ENCODE measurements at places on chromosomes 12 and 14.

DNA sequence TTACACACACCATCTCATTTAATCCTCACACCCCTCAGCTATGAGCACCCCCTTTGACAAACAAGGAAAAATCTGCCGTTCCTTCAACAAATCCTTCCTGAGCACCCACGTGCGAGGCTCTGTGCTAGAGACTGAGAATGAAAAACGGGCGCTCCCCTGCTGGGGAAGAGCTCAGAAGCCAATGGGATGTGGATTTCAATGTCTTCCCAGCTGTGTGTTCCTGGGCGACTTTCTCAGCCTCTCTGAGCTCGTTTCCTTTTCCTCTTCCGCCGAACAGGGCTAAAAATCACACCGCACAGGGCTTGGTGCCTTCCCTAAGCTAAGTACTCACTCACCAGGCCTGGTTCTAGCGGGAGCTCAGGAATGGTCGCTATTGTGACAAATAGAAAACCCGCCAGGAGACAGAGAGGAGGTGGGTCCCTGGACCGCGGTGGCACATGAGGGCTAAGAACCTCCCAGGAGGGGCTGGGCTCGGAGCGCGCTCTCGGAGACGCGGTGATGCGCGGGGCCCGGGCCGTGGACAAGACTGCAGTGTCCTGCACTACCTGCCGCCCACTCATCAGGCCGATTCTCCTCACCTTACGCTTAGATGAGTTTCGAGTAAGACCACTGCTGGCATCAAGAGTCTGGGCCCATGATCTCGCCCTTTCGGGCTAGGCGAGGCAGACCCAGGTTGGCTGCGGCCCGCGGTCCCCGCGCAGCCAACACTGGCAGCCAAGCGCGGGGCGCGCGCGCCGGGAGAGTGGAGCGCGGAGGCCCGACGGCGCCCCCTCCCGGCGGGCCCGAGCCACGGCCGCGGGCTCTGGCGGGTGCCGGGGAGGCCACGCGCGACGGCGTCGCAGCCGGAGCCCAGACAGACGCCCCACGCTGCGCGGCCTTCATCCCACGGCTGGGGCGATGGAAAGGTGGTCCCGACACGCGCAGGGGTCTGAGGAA lies 17.0 kb downstream of the ZDHHC22 start:
- H3K4me3 ChIP-seq, result peak overlapping the region; percentile 87
- peaks cover 5% of the 10 kb centered on the region for H3K27me3 ChIP-seq
- H3K27ac ChIP-seq, result peak overlapping the region; percentile 93
- H3K36me3 ChIP-seq, result no peaks in the 10 kb centered on the region

DNA sequence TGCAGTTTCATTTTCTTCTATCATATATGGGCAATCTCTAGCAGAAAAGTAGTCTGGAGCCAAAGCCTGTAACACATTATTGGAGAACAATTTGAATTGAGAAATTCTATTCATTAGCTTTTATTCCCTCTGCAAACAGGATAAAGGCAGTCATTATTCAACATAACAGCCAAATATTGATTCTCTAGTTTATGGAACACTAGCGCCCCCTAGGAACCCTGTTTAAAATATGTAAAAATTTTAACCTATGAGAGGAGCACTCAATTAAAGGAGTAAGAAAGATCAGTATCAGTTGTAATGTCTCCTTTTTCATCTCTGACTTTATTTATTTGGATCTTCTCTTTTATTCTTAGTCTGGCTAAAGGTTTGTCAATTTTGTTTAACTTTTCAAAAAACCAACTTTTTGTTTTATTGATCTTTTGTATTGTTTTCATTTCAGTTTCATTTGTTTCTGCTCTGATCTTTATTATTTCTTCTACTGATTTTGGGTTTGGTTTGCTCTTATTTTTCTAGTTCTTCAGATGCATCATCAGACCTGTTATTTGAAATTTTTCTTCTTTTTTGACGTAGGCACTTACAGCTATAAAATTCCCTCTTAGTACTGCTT lies 4.8 kb upstream of the LMNTD1 start:
- H3K27me3 ChIP-seq, result peaks cover 4% of the 10 kb centered on the region
- H3K4me3 ChIP-seq, result no peak overlapping the region
- H3K4me1 ChIP-seq, result no peaks in the 10 kb centered on the region
- no peaks in the 10 kb centered on the region for H3K36me3 ChIP-seq
- DNase-seq, result no peak

GRCh38 chr14:65432361-65432948 lies 19.9 kb downstream of the FUT8 start:
- H3K4me3 ChIP-seq, result no peak overlapping the region
- H3K27me3 ChIP-seq, result no peaks in the 10 kb centered on the region
- peaks cover 27% of the 10 kb centered on the region for H3K36me3 ChIP-seq
- peaks cover 38% of the 10 kb centered on the region for H3K4me1 ChIP-seq

DNA sequence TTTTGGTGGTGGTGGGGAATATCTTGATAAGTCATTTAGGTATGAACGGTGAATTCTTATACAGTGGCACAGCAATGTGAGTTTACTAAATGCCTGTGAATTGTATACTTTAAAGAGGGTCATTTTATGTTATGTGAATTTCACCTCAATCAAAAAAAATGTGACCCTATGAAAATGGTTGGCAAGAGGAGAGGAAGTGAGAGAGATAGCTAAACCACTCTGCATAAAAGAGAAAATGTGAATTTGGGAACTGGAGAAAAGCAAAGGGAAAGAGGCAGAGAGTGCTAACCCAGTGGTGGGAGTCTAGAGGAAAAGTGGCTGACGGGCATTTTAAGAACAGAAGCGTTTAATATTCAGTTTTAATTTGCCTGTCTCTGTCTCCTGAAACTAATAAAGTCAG lies 93.8 kb downstream of the SLC38A6 start:
- H3K4me1 ChIP-seq, result peaks cover 12% of the 10 kb centered on the region
- H3K4me3 ChIP-seq, result no peak overlapping the region
- no peak overlapping the region for H3K27ac ChIP-seq
- H3K36me3 ChIP-seq, result peaks cover 9% of the 10 kb centered on the region
- H3K27me3 ChIP-seq, result no peaks in the 10 kb centered on the region
- no peak for DNase-seq

GRCh38 chr14:96914571-96915128 lies 117.5 kb downstream of the VRK1 start:
- no peak overlapping the region for H3K4me3 ChIP-seq
- H3K27me3 ChIP-seq, result no peaks in the 10 kb centered on the region
- peaks cover 11% of the 10 kb centered on the region for H3K36me3 ChIP-seq
- H3K27ac ChIP-seq, result no peak overlapping the region

- peaks cover 1% of the 10 kb centered on the region for H3K27me3 ChIP-seq
- no peak for DNase-seq
- H3K4me1 ChIP-seq, result no peaks in the 10 kb centered on the region
- no peak overlapping the region for H3K27ac ChIP-seq
- H3K4me3 ChIP-seq, result no peak overlapping the region
- H3K36me3 ChIP-seq, result no peaks in the 10 kb centered on the region
Measured at GRCh38 chr14:51529736-51530135, 122.0 kb upstream of the FRMD6 start.

DNA sequence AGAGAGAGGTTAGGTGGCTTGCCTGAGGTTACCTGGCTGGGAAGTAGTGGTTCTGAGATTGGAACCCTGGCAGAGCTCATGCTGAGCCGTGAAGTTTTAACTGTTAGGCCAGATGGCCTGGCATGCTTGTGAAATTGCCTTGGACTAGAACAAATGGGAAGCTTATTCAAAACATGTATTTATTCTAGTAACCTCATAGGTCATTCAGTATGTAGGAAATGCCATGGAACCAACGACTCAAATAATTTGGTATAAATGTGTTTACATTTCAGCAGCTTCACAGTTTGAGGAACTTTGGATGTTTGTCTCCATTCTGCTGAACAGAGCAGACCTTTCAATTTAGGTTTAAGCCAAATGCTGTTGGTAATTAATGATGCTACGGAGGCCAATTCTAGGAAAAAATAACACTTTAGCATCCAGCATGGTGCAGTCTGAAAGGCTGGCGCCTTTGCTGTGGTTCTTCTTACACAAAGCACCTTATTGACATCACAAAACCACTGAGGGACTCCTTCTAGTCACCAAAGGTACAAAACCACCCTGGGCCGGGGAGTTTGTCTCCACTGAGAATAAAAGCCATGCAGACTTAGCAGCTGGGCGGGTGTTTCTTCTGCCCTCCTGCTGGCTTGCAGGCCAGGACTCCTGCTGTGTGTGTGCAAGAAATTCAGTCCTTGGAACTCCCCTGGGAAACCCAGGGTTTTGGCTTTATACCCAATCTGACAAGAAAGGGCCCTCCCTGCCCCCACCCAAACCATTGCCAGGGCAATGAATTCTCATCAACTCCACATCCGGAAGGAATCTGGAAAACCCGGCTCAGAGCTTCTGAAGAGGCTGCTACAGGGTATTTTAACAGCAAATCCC lies 64.2 kb downstream of the ELK3 start:
- no peaks in the 10 kb centered on the region for H3K27me3 ChIP-seq
- H3K4me3 ChIP-seq, result no peak overlapping the region
- peaks cover 14% of the 10 kb centered on the region for H3K4me1 ChIP-seq

- H3K27ac ChIP-seq, result no peak overlapping the region
- no peak for DNase-seq
- H3K27me3 ChIP-seq, result no peaks in the 10 kb centered on the region
- H3K4me3 ChIP-seq, result no peak overlapping the region
- peaks cover 2% of the 10 kb centered on the region for H3K36me3 ChIP-seq
Measured at GRCh38 chr14:74490486-74490885, 2.6 kb downstream of the NPC2 start.

GRCh38 chr14:93121030-93121834 lies 5.5 kb upstream of the ITPK1 start:
- no peaks in the 10 kb centered on the region for H3K27me3 ChIP-seq
- no peaks in the 10 kb centered on the region for H3K4me1 ChIP-seq
- no peaks in the 10 kb centered on the region for H3K36me3 ChIP-seq
- no peak overlapping the region for H3K27ac ChIP-seq
- DNase-seq, result no peak

DNA sequence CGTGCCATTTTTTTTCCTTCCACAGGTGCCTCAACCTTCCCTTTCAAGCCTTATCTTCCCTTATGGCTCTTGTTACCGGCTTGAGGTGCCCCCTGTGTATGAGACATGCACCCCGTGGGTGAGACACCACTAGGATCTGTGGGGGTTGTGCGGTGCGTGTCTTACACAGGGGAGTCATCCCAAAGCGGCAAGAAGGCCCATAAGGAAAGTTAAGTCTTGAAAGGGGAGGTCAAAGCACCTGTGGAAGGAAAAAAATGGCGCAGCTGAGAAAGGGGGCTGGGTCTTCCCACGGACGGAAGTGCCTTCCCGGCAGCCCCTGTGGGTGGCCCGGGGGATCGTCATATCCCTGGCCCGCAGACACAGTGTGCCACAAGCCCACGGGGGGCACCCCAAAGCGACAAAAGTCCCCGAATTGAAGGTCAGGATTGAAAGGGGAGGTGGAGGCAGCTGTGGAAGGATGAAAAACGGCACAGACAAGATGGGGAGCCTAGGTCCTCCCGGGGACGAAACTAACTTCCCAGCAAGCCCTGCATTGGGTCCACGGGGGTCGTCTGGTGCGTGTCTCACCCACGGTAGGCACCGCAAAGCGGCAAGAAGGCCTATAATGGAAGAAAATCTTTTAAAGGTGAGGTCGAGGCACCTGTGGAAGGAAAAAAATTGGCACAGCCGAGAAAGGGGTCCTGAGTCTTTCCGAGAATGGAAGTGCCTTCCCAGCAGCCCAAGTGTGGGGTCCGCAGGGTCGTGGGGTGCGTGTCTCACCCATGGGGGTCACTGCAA lies 273.3 kb downstream of the ALG10 start:
- no peak overlapping the region for H3K27ac ChIP-seq
- DNase-seq, result no peak
- H3K36me3 ChIP-seq, result no peaks in the 10 kb centered on the region
- H3K4me1 ChIP-seq, result no peaks in the 10 kb centered on the region
- H3K4me3 ChIP-seq, result no peak overlapping the region

DNA sequence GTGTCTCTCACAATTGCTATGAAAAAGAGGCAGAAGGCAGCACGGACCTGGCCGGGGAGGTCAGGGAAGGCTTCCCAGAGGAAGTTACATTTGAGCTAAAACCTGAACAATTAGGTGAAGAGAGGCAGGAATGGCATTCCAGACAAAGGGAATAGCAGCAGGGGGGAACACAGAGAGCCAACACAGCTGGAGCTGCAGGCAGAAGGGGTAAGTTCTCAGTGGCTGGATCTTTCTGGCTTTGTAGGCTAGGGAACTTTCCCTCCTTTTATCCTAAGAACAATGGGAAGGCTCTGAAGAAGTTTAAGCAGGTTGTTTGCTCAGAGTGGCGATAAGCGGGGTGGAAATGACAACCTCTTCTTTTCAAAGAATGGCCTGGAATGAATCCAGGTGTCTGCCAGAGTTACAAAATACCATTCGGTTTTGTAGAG lies 100.0 kb downstream of the PRIMA1 start:
- H3K27ac ChIP-seq, result no peak overlapping the region
- DNase-seq, result no peak
- peaks cover 10% of the 10 kb centered on the region for H3K27me3 ChIP-seq

- H3K4me1 ChIP-seq, result no peaks in the 10 kb centered on the region
- no peaks in the 10 kb centered on the region for H3K36me3 ChIP-seq
- no peak overlapping the region for H3K4me3 ChIP-seq
- DNase-seq, result no peak
- H3K27me3 ChIP-seq, result peaks cover 1% of the 10 kb centered on the region
Measured at GRCh38 chr12:44942714-44943113, 66.6 kb upstream of the NELL2 start.

- no peak overlapping the region for H3K4me3 ChIP-seq
- no peaks in the 10 kb centered on the region for H3K27me3 ChIP-seq
- H3K36me3 ChIP-seq, result peaks cover 7% of the 10 kb centered on the region
- H3K4me1 ChIP-seq, result peaks cover 12% of the 10 kb centered on the region
- no peak for DNase-seq
Measured at GRCh38 chr14:90985601-90986242, 74.7 kb downstream of the RPS6KA5 start.

DNA sequence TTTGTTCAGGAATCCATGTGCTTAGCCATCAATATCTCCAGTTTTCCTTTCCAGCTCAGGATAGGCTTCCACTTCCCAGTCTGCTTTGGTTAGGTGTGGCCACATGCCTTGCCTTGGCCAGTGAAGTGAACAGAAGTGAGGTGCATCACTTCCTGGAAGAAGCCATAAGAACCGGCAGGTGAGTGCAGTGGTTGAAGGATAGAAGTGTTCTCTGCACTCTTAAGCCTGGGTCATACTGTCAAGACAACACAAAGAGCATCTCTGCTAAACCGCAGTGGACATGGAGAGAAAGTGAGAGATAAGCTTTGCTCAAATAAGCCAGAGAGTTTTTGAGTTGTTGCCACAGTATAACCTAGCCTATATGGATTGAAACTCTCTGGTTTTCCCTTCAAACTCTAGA lies 11.4 kb downstream of the GNG2 start:
- no peak for DNase-seq
- peaks cover 9% of the 10 kb centered on the region for H3K36me3 ChIP-seq
- peaks cover 29% of the 10 kb centered on the region for H3K4me1 ChIP-seq
- peak overlapping the region; percentile 88 for H3K27ac ChIP-seq
- H3K4me3 ChIP-seq, result peak overlapping the region; percentile 11
- no peaks in the 10 kb centered on the region for H3K27me3 ChIP-seq

- no peaks in the 10 kb centered on the region for H3K27me3 ChIP-seq
- peaks cover 1% of the 10 kb centered on the region for H3K36me3 ChIP-seq
- H3K4me3 ChIP-seq, result no peak overlapping the region
- no peak overlapping the region for H3K27ac ChIP-seq
- H3K4me1 ChIP-seq, result no peaks in the 10 kb centered on the region
Measured at GRCh38 chr14:63938198-63939005, 85.6 kb downstream of the SYNE2 start.
